ENCODE measurements at places on chromosomes 4 and X. TPM values are rescaled to one million over a fixed set of nuclear protein-coding genes. Genes with fewer than 3 reads are reported as not detected.
A peak's percentile ranks its signal among the peaks of the same experiment; 100 is the strongest.

DNA sequence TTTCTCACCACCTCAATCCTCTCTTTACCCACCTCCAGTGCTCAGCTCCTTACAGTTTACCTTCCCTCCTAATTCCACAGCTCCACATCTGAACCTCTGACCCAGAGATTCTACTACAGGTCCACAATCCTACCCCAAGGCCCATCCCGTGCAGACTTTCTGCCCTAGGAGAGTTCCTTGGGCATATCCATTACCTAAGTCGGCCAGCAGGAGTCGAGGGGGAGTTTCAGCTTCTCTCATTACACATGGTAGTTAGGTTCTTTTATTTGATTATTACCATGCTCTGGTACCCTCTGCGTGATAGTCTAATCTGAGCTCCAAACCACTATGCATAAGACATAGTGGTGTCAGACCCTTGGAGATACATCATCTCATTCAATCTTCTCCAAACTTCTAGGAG, 117.9 kb downstream of the SH3RF1 start:
- no peak for DNase-seq

- DNase-seq = no peak
Measured at GRCh38 chrX:131795442-131796229, 227.5 kb upstream of the STK26 start.

DNA sequence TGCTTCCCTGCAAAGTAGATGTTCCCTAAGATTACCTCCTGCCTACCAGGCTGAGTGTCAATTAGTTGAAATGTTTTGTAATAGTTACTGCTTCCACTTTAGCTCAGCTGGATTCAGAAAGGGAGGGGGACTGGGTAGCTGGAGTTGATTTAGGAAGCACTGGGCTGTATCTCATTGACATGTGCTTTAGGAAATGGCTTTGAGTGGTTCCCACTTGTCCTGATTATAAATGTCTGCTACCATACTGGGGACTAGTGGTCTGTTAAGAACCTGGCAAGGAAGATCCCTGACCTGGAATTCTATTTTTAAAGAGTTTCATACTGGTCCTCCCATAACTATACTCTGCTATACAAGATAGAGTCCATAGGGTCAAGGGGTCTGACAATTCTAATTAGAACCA, 363.9 kb upstream of the PPP1R2C start:
- DNase-seq = no peak

GRCh38 chrX:39174772-39175417, 373.6 kb downstream of the MID1IP1 start:
- DNase-seq = peak; percentile 26

DNA sequence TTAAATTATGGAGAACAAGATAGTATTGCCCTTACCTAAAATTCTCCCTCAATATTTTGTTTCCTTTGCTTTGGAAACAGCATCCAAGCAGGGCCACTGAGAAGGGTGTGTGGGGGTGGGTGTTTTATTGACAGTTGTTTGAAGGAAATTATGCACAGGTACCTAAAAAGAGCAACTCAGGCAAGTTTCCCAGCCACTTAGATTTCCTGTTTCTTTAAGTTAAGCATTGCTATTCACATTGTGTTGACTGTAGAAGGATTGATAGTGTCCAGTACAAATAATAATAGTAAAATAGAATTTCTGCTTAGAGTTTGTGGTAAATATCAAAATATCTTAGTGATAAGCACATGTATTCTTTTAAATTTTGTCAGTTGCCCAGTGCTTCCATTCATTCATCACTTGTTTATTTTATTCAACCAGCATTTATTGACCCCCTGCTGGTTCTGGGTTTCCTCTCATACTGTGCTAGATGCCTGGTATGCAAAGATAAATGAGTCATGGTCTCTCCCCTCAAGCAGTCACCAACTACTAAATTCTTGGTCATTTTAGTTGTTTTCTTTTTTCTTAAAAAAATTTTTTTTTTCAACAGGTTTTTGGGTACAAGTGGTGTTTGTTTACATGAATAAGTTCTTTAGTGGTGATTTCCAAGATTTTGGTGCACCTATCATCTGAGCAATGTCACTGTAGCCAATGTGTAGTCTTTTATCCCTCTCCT, 50.0 kb downstream of the GALNT7 start:
- no peak for DNase-seq

- DNase-seq = no peak
Measured at GRCh38 chr4:86909546-86910295, 17.5 kb upstream of the C4orf36 start.

GRCh38 chr4:38177035-38177546, 216.9 kb downstream of the PTTG2 start:
- DNase-seq = no peak

DNA sequence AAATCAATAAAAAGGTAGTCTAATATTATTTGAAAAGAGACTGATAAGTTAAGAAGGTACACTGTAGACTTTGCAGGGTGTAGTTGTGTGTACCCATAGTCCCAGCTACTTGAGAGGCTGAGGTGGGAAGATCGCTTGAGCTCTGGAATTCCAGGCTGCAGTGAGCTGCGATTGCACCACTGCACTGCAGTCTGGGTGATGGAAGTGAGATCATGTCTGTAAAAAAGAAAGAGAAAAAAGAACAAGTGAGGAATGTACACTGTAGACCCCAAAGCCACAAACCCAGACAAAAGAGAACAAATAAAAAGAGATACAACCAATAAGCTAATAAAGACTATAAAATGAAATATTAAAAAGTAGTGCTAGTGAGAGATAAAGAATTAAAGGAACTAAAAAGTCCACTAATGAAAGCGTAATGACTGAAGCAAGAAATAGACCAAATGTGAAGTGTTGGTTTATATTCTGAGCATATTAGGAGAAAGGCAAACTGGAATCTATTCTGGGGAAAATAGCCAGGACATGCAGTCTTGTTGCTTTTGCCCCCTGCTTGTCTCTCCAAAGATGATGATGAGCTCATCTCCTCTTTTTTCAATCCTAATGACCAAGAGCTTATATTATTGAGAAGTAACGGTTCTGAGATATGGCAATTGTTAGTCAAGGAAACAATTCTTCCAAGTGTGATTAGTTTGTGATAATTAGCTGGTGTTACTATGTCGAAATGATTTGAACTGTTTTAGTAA, 19.1 kb downstream of the GSX2 start:
- DNase-seq = no peak

DNA sequence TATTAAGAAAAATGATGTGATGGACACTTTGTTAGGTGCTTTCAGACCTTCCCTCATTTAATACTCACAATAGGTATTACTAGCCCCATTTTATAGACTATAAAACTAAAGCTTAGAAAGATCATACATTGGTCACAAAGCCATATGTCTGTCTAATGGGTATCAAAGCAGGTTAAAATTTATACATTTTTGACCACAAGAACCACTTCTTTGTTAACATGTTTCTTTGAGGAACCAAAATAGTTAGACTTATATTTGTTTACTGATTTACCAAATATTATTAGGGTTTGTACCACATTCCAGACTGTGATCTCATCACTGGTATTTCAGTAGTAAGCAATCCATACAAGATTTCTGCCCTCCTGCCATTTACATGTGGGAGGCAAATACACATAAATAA, 363.3 kb downstream of the NAF1 start:
- no peak for DNase-seq

DNA sequence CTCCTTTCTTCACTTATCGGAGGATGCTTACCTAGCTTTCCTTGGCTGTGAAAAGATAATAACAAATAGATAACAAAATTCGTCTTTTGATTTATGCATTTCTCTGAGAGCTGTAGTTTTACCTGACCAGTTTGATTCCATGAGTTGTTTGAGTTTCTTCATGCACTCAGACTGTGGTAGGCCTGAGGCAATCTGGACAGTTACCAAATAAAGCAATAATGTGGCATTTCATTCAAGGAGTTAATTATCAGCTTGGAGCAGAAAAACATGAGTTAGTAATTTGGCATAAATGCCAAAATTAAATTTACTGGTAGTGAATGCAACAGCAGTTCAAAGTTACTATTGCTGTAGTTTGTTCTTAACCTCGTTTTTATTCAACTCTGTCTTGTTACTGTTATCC, 53.5 kb downstream of the FABP2 start:
- no peak for DNase-seq

DNA sequence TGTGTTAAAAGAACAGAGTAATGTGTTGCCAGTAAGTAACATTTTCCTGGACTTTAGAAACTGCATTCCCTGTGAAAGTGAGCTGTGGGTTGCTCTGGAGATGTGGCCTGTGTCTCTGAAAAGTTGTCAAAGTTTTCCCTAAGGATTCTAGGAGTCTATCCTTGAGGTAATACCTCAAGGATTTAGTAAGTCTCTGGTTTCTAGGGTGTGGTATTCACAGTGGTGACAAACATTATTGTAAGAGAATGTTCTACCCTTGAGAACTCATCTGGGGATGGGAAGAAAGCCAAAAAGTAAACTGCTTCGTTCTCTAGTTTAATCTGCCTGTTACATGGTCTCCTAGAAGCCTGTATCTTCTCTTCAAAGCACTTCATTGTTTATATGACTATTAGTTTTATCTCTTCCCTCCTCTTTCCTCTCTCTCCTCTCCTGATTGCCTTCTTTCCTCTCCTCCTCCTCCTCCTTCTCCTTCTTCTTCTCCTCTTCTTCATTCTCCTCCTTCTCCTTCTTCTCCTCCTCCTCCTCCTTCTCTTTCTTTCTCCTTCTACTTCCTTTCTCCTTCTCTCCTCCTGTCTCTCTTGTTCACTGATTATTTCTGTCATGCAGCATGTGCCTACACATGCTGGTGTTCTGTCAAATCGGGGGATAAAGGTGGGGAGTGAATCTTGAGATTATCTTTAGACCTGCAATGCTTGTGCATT, 321.3 kb downstream of the PTTG2 start:
- no peak for DNase-seq

DNA sequence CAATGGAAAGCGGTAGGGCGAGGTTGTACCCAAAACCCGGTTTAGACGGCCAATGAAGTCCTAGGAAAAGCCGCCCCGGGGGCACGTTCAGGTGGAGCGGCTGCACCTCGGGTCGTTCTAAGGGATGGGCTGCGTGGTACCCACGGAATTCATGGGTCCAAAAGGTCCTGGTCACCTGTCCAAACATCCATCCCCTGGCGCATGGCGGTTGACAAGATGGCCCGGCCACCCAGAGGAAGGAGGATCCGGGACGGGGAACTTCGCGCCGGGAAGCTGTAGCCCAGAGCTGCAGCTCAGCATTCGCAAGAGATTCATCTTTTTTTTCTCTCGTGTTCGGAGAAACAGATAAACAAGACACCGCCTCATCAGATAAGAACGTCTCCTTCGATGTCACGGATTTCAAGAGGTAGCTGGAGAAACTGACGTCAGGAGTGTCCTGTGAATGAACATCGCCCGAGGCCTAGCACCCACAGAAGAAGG, 10.9 kb downstream of the PITX2 start:
- DNase-seq = peak; percentile 54

GRCh38 chr4:174318829-174319764, 35.4 kb downstream of the CEP44 start:
- DNase-seq = no peak

GRCh38 chrX:133350751-133351150, 64.5 kb downstream of the GPC4 start:
- peak; percentile 49 for DNase-seq

- DNase-seq = no peak
Measured at GRCh38 chr4:174595141-174595929, 73.0 kb upstream of the HPGD start.

GRCh38 chr4:17535242-17535641, 20.3 kb downstream of the CLRN2 start:
- DNase-seq = no peak

GRCh38 chrX:100381619-100382018, 28.5 kb downstream of the PCDH19 start:
- DNase-seq = no peak

DNA sequence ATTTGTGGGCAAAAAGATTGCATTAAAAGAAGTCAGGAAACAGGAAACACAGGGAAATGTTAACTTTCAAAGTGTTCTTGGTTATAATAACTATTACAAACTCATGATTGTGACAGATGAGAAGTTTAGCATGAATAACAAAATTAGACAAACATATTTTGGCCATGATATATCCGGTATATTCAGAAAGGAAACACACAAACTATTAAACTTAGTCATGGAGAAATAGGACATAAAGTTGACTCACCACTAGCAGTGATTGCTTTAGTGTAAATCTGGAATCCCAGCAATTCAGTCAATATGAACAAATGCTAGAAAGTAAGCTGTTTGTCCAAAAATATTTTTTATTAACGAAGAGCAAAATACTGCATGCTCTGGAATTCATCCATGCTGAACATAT, 1299.9 kb downstream of the C4orf33 start:
- DNase-seq = no peak

- no peak for DNase-seq
Measured at GRCh38 chr4:173834151-173834550, 304.1 kb upstream of the HAND2 start.

Gene CLDN22
- not detected for total RNA-seq

Gene F9
- total RNA-seq = not detected

Gene AGA
- total RNA-seq = 32.1 TPM

Gene ADGRG4
- total RNA-seq = 0.17 TPM

Gene PRKG2
- 4.0 TPM for total RNA-seq

Gene ARR3
- total RNA-seq = not detected

Gene RAI2
- total RNA-seq = 16.8 TPM

Gene MAGEC2
- total RNA-seq = not detected

Gene VAMP7
- 31.8 TPM for total RNA-seq

Gene SLC9A7
- total RNA-seq = 6.3 TPM

Gene PYURF
- 60.9 TPM for total RNA-seq
